OCI-LY7 (cell line): ENCODE measurements at places on chromosomes 5 and 9.

DNA sequence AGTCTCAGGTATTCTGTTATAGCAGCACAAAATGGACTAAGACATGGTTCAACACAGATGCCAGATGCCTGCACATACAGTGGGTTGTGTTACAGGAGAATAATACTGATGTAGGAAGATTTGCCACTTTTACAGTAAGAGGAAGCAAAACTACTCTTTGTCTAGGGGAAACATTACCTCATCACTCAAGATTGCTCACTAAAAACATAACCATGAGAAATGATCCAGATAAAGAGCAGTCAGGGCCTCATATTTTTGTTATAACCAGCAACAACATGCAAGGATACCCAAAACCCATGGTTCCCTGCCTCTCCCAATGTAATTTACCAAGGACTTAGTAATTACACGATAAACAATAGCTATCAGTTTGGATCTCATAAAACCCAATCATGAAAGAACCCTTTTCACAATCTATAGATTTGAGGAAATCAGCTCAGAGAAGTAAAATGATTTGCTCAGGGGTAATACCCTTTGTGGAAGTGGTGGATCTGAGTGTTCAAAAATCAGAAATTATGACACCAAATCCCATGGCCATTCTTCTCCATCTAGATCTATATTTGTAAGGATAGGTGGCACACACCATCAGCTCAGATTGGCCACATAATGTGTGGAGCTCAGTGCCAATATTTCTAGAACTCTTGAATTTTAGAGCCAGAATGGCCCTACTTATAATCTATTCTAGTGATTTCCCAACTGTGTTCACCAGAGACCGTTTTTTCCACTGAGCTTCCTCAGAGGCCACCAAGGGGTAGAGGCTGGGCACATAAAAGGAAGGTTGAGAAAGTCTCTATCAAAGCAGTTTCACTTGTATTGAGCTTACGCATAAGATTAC lies 27.8 kb downstream of the DPYSL3 start:
- no peak for DNase-seq

GRCh38 chr9:129909851-129910250 lies 74.6 kb downstream of the USP20 start:
- no peak for DNase-seq

DNA sequence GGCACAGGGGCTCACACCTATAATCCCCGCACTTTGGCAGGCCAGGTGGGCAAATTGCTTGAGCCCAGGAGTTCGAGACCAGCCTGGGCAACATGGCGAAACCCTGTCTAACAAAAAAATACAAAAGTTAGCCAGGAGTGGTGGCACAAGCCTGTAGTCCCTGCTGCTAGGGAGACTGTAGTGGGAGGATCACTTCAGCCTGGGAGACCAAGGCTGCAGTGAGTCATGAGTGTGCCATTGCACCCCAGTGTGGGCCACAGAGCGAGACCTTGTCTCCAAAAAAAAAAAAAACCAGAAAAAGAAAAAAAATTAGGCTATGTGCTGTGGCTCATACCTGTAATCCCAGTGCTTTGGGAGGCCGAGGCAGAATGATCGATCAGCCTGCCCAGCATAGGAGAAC lies 58.5 kb upstream of the EIF4EBP3 start:
- no peak for DNase-seq

GRCh38 chr9:78368236-78368635 lies 71.3 kb downstream of the PSAT1 start:
- DNase-seq = no peak

DNA sequence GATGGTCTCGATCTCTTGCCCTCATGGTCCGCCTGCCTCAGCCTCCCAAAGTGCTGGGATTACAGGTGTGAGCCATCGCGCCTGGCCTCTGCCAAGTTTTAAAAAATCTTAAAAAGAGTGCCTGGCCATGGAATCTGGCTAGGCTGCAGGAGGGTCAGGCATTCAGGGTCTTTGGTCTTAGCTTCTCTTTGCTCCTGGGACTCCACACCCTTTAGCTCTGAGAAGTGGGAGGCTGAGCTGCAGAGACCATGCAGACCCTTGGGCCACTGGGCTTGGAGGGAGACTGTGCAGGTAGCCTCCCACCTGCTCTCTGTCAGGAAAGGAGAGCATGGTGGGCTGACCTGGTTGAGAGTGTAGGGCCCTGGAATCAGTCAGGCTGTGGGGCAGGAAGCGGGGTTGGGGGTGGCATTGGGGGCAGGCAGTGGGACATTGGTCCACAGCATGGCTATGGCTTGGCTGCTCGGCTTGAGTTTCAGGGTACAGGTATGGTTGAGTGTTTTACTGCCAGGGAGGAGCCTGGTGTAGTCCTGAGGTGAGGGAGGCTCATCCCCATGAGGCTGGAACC lies 20.8 kb downstream of the PHF2 start:
- no peak for DNase-seq

GRCh38 chr9:131915181-131915580 lies 164.5 kb downstream of the MED27 start:
- DNase-seq = no peak

DNA sequence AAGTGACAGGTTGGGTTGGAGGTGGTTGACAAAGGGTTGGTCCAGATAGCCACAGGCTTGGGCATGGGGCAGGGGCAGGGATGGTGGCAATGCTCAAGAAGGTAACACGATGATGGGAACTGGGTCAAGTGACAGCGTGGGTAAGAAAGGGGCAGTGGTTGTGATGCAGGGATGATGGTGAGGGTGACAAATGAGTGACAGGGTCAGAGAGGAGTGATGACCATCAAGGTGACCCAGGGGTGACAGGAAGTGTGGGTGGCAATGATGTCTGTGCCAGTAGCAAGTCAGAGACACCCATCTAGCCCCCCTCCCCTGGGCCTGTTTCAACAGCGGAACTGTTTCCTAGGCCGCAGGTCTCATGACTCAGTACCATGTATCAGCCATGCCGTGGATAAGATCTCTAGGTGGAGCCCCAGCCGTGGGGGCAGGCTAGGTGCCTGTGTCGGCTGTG lies 20.5 kb downstream of the AQP3 start:
- no peak for DNase-seq
